ENCODE measurements at places on chromosomes 3 and 15.

DNA sequence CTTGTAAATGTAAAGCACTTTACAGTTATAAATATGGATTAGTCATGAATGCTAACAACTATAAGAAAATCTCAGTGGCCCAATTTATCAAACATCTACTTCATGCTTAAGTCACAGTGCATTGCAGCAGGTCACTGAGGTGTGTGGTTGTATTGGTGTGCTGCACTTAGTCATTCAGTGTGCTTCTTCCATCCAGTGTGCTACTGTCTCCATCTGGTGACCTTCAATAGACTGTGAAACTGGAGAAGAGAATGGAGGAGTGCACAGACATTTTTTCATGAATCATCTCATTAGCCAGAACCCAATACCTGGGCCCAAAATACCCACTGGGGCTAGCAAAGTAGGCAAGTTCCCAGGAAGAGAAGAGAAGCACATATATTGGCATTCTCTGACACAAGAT, 199.6 kb downstream of the SHOX2 start:
- DNase-seq = no peak

DNA sequence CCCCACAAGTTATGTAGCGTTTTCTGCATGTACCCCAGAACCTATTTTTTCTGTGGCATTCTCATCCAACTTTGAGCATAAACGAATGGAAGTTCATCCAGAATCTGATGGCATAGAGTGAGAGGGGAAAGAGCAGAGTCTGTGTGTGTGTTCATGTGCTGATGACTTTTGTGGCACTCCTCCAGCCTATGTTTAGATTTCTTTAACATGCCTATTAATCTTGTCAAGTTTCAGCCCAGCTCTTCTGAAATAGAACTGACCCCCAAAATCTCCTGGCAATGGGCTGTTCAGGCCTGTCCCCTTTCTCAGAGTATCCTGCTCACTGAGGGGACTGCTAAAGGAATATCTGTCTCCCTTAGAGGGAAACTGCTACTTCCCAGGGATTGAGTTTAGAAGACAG, 56.4 kb upstream of the NEO1 start:
- DNase-seq = no peak

DNA sequence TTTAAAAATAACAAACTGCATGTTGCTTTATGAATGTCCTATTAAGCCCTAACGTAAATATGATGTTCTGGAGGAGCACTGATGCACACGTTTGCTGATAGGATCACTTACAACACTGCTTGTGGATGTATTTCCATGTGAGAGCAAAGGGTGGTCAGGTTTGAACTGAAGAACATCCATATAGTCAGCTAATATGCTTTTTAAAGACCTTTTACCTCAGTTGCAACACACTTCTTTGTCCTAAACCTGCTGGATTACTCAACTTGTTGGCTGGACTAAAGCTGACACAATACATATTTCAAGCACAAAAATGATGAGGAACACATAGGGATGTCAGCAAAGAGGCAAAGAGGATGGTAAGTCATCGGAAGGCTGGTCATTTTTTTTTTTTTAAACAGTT, 186.6 kb downstream of the TIGIT start:
- DNase-seq = no peak

GRCh38 chr15:70190965-70191364, 93.2 kb upstream of the TLE3 start:
- no peak for DNase-seq

GRCh38 chr15:50712018-50712417, 25.4 kb upstream of the TRPM7 start:
- DNase-seq = no peak

DNA sequence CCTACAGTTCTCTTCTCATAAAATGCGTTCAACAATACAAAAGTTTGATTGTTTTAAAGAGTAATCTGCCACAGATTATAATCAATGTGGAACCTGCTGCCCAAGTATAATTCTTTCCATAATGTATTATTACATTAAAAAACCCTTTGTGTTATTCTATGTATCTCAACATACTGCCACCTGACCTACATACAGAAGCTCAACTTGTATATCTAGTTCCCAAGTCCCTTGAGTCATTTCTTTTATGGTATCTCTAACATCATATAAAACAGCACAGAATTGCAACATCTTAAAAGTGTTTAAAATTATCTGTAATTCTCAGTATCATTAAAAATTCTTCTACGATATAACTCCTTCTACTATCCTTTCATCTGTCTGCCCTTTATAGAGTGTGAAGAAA, 70.3 kb downstream of the TBL1XR1 start:
- DNase-seq = no peak

- DNase-seq = no peak
Observed at GRCh38 chr3:12896063-12896985, 55.0 kb upstream of the RPL32 start.

- DNase-seq = no peak
Observed at GRCh38 chr3:152243301-152243711, 25.4 kb upstream of the MBNL1 start.

DNA sequence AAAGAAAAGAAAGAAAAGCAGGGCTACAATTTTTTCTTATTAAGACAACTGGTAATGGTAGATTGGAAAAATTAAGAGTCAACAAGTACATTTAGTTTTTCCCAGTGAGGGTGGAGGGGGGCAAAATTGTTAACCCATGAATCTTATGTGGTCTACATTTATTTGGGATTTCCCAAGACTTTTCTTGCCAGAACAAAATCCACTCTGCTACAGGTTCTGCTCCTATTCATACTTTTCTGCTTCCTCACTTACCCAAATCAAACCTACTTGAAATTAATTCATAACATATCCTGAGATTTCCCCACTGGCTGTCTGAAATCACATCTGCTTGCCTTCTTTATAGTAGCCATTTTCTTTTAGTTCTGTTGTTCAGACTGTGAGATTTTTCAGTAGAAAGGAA, 41.1 kb downstream of the VGLL3 start:
- no peak for DNase-seq

GRCh38 chr3:98730338-98730737, 32.8 kb upstream of the ST3GAL6 start:
- peak; percentile 59 for DNase-seq

- peak; percentile 55 for DNase-seq
Observed at GRCh38 chr3:188151438-188151837, 2.5 kb upstream of the LPP start.

DNA sequence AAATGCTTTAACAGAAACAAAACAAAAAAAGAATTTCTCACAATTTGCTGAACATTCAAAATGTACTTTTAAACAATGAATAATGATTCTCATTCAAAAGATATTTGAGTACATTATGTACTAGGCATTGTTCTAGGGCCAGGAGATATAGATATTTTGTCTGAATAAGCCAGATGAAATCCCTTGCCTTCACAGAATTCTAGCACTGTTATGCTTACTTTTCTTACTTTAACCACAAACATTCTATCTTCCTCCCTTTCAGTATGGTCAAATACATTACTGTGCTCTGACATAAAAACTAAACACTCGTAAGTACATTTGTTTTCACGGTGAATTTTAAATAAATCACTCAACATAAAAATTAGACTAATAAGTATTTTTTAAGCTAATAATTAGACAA, 116.7 kb downstream of the ADAM10 start:
- DNase-seq = no peak

DNA sequence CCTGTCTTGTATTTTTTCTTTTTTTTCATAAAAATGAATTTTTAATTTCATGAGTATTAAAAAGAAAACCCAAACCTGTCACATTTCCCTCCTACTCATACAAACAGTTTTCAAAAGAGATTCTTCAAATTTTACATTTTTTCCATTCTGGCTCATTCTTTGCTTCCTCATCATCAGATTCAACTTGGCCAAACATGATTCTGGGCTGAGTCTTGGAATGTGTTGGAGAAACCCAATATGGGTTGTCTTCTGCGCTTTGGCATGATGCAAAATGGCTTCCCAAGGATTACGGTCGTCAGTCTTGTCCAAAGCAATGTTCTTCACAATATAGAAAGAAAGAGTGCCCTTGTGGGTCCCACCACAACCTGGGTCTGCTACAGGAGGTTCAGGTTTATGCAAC, 12.4 kb upstream of the TM4SF4 start:
- DNase-seq = no peak
